ENCODE measurements at places on chromosomes 5 and 9.

DNA sequence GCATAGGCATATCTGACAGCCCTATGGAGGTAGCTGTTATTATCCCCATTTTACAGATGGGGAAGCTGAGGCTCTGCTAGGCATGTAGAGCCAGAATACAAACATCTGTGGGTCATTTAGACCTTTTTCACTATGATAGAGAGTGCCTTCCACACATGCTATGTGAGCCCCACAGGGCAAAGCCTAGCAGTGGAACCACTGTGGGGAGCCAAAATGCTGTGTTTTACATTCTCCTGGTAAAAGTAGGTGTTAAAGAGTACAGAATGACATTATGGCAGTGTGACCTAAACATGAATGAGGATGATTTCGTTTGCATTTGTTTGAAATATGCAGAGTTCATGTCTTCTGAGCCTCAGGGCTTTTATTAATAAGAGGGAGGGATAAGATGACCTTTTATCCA lies 265.2 kb downstream of the MAST4 start:
- DNase-seq = no peak

- no peak for DNase-seq
Measured at GRCh38 chr5:76125888-76126287, 42.7 kb downstream of the SV2C start.

- DNase-seq = peak; percentile 95
Measured at GRCh38 chr5:135246923-135247795, 151.9 kb downstream of the MACROH2A1 start.

DNA sequence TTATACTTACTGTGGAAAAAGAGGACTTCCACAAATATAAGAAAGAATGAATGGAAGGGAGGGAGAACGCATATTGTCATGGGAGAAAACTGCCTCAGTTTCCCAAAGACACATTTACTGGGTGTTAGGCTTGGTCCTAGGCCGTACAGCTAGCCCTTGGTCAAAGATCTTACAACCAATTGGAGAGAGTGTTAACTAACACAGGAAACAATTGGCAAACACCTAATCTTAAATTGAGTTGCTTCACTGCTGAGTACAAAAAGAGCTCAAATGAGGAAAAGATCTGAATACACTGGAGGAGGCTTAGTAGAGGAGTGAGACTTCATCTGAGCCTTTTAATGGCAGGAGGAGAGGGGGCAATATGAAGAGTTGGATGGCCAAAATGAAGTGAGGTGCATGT lies 161.7 kb downstream of the GLIS3 start:
- no peak for DNase-seq

GRCh38 chr5:84085387-84086041 lies 299.2 kb downstream of the EDIL3 start:
- DNase-seq = no peak

DNA sequence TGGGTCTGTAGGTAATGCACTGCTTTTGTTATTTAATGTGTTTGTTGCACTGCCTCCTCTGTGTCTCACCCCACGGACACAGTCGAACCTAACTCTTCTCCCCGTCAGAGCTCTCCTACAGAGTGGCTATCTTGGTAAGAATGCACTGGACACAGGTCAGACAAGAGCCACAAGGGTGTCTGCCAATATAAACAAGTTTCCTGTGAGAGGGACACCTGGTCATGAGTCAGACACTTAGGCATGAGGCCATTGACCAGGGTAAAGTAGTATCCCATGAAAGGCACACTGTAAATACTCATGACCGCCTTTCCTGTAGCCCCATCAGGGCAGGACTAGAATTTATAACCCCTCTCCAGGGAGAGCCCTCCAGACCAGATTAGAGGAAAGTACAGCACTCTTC lies 115.5 kb downstream of the SLC12A2 start:
- no peak for DNase-seq

GRCh38 chr5:672329-673160 lies 20.6 kb downstream of the TPPP start:
- DNase-seq = no peak

- DNase-seq = no peak
Measured at GRCh38 chr5:113495422-113495841, 7.2 kb upstream of the MCC start.

- DNase-seq = no peak
Measured at GRCh38 chr5:150487199-150488061, 20.5 kb upstream of the NDST1 start.

GRCh38 chr5:107501965-107502675 lies 168.6 kb downstream of the EFNA5 start:
- DNase-seq = no peak

- DNase-seq = no peak
Measured at GRCh38 chr5:55577353-55578060, 42.7 kb upstream of the PLPP1 start.

DNA sequence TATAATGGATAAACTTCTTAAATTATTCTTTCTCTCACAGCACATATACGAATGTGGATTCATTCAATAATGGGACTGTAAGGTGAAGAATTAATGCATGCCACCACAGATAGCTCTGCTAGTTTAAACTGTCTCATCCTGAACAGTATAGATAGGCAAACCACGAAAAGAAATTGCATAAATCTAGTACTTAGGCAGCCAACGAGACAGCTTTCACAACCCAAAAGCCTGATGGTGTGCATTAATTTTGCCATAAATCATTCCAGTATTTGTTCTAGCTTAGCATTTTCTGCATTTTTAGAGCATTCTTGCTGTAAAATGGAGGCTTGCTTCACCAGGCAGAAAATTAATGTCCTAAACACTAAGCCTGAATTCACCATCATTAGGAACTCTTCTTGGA lies 834.2 kb upstream of the DMAC1 start:
- no peak for DNase-seq
